Osteocyte (in vitro differentiated cells): ENCODE measurements at places on chromosomes 2 and 18.

GRCh38 chr2:143251681-143252080 is 122.5 kb downstream of the ARHGAP15 start:
- no peak for DNase-seq

GRCh38 chr2:57862727-57863126 is 183.9 kb upstream of the VRK2 start:
- no peak for DNase-seq

DNA sequence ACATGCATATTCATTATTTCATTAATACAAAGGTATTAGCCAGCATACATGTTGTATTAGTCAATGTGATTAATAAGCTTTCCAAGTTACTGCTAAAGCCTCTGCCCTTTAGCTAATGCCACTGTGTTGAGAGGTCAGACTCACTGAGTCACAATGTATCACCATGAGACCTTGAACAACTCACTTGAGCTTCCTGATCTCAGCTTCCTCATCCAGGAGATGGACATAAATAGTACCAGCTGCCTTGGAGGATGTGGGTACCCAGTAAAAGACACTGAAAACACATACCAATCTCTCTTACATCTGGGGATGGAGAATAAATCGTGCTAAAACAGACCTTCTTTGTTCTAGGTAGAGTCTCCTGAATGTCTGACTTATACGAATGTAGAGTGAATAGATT is 224.6 kb downstream of the EPHA4 start:
- no peak for DNase-seq

GRCh38 chr2:198691236-198691635 is 766.5 kb downstream of the SATB2 start:
- no peak for DNase-seq

GRCh38 chr2:66437691-66438497 is 3.0 kb downstream of the MEIS1 start:
- DNase-seq, result no peak

- no peak for DNase-seq
These were observed 34.5 kb upstream of the DSEL start for GRCh38 chr18:67550872-67551520.

DNA sequence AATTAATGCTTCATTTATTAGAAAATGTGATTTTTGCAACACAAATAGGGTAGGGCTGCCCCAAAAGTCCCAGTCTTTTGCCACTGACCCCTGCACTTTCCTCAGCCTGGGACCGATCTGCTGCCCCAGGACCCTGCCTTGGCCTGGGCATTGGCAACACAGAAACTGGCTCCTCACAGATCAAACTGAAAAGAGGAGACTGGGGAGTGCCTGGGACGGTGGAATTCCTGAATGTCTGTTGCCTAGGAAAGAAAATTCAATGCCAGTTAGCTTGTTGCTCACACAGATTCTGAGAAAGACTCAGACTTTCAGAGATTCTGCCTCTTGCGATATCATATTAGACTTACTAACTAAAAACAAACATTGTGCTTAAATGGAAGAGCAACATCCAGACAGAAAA is 211.2 kb downstream of the VAPA start:
- DNase-seq, result no peak

GRCh38 chr18:13376841-13377351 is 158.3 kb downstream of the LDLRAD4 start:
- DNase-seq, result peak; percentile 80

DNA sequence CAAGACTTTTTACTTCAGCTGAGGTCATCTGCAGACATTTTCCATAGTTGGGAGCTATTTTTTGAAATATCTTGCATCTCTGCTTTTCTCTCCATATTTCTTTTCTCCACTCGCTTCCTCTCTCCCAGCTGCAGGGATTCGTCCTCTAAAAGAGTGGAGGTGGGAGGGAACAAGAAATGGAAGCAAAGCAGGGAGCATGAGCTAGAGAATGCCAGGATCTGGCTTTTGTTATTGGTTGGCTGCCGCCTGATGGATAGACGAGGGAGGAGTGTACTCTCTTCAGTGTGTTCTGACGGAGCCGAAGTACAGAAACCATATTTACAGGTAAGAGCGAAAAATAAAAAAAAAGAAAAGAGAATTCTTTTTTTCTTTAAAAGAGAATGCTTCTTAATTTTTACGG is at the start of gene CSRNP3:
TSS of gene CSRNP3 (plus strand) at position 282 of the 400 bp plus-strand sequence. CDS start 125,368 bp downstream, outside the sequence.
- DNase-seq, result no peak

- no peak for DNase-seq
These were observed 53.6 kb downstream of the CAPN13 start for GRCh38 chr2:30753630-30754029.

GRCh38 chr2:230863031-230863430 is 1.7 kb upstream of the ITM2C start:
- DNase-seq, result peak; percentile 51

DNA sequence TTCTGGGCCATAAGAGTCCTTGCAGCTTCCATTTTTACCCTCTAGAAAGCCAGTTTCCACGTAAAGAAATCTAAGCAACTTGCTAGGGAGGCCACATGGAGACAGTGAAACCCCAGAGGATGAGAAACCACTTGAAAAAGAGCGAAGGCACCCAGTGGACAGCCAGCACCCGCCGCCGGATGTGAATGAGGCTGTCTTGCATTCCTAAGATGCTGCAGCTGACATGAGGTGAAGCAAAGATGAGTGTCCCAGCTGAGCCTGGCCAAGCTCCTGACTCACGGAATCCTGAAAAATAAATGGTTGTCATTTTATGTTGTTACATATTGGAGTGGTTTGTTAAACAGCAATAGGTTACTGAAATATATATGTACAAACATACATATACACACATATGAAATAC is 65.9 kb upstream of the STPG4 start:
- DNase-seq, result no peak
